ENCODE measurements at places on chromosomes 5 and 9. TPM values are rescaled to one million over a fixed set of nuclear protein-coding genes. Genes with fewer than 3 reads are reported as not detected.

Gene SETD9
- polyA plus RNA-seq = 10.9 TPM

Gene SH3TC2
- polyA plus RNA-seq = 1.3 TPM

Gene DOK3
- polyA plus RNA-seq = 6.3 TPM

Gene FAM151B
- 3.8 TPM for polyA plus RNA-seq

Gene SPATA31A3
- polyA plus RNA-seq = not detected

Gene DAB2IP
- polyA plus RNA-seq = 41.0 TPM

Gene GM2A
- 19.0 TPM for polyA plus RNA-seq

Gene WWC1
- polyA plus RNA-seq = 0.35 TPM

Gene INSL4
- not detected for polyA plus RNA-seq

Gene SIL1
- 23.9 TPM for polyA plus RNA-seq

Gene TMEFF1
- polyA plus RNA-seq = 1.5 TPM

Gene CNTLN
- polyA plus RNA-seq = 7.4 TPM

DNA sequence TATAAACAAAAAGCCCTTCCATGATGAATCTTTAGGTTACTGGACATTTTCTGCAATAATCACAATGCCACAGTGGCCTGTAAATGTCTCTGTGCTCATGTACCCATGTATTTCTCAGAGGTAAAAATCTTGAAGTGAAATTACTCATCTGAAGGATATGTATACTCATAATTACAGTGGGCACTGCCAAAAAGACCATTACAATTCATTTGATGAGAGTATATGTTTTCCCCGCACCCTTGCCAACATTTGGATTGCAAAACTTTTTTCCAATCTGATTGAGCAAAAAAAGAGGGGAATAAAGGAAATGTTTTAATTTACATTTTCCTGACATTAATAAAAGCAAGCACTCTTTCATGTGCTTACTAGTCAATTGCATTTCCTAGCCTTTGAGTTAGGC lies 110.5 kb downstream of the EPB41L4A start:
- DNase-seq = no peak

- no peak for DNase-seq
These were observed 20.3 kb downstream of the MED27 start for GRCh38 chr9:132059361-132059760.

DNA sequence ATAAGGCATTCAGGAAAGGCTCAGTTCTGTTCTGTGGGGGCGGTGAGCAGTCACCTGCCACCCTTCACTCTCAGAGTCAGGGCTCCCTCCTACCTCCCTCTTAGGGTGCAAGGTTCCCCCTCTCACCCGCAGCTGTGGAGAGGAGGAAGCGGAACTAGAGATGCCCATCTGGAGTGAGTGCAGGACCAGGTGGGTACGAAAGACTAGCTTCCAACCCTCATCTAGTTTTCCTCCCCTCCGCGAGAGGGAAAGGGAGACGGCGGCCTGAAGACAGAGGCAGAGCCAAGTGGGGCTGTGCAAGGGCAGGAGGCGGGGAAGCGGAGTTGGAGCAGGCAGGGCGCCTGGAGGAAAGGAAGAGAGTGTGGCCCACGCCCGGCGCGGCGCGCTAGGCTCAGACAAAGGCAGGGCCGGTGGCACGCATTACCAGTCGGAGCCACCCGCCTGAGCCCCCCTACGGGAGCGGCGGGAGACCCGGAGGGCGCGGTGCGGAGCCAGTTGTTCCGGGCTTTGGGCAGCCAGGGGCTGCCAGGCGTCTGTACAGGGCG lies 7.3 kb downstream of the PRR7 start:
- DNase-seq = no peak

- DNase-seq = no peak
These were observed 422.7 kb downstream of the MTRR start for GRCh38 chr5:8291641-8292040.

DNA sequence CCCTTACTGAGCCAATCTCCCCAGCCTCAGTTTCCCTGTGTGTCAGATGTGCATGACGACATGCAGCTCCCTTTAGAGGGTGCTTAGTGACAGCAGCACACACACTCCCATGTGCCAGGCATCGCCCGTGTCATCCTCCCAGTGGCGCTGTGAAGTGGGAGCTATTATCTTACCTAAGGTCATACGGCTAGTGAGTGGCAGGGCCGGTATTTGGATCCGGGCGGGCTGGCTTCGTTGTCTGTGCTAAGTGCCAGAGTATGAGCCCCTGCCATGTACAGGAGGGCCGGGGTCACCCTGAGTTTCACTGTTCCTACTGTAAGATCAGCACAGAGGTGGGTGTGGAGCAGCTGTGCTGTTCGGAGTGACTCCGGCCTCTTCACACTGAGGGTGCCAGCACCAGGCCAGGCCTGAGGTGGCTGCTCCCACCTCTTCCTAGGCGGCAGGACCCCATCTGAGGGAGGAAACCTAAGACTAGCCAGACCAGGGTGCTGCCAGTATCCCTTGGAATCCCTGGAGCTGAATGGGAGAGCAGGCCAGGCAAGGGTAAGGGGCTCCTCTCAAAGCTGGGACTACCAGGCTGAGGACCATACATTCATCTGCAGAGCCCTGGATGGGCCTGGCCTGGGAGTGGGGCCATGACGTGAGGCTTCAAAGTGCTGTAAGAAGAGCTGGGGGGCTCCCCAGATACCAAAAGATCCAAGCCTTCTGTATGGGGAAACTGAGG lies 22.5 kb downstream of the AQP7 start:
- no peak for DNase-seq

- DNase-seq = no peak
These were observed 23.4 kb downstream of the TENT4A start for GRCh38 chr5:6736524-6737042.

DNA sequence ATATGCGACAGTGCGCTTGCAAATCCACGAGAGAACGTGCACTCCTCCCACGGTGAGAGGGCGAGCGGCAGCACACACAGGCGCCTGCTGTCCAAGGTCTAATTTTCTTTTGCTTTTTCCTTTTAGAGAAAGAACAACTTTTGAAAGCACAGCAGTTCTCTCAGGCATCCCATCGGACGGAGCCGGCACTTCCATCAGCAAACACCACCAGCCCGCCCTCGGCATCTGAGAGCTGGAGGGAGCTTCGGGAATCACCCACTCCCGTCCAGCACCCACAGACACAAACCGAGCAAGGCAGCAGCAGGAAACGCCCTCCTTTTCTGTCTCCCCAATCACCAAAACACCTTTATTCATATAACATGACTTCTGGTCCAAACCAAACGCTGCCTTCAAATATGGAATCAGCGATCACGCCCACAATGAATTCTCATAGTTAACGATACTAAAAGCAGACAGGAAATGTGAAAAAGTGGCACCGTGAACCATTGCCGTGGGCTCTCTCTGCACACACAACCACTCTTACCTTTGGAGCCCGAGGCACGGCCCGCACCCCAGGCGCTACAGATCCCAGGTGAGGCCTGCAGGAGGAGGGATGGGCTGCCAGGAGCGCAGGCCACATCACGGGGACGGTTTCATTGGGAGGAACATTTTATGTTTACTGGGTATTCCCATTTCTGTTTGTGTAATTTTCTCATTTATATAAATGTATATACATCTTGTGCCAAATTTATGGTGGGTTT lies 14.2 kb downstream of the LPCAT1 start:
- no peak for DNase-seq

DNA sequence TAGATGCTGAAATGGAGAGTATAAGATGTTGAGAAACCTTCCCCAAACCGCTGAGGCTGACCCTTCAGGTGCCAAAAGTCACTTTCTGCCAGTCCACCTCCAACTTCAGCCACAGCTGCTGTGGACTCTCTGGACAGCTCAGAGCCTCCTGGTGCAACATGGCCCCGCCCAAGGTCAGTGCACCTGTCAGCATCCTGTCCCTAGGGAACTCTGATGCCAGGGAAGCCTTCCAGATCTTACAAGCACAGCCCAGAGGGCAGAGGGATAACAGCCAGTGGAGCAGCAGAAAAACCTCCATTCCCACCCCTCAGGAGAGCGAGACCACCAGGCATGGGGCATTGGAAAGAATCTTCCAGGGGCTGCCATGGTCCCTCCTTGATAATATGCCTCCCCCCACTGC lies 10.5 kb upstream of the PTGES2 start:
- no peak for DNase-seq

DNA sequence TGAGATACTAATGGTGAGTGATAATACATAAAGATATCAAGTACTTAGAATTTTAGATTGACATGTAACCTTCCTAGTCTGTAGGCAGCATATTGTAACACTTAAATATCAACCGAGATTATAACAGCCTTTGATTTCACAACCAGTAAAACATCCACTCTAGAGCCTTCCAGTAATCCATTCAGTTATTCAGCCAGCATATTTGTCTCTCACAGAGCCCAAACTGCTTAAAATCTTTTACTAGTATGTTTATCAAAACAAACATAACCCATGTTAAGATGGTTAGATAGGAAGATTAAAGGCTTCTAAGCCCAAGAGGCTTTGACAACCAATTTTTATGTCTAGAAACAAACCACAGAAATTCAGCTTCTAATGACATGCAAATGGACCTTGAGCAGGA lies 177.9 kb upstream of the FST start:
- no peak for DNase-seq

GRCh38 chr5:57383093-57383861 lies 99.3 kb downstream of the ACTBL2 start:
- no peak for DNase-seq

- no peak for DNase-seq
These were observed 42.1 kb downstream of the SEC61B start for GRCh38 chr9:99264070-99264680.

GRCh38 chr5:44245935-44246334 lies 143.3 kb downstream of the FGF10 start:
- DNase-seq = no peak

- DNase-seq = no peak
These were observed 88.7 kb downstream of the CFAP90 start for GRCh38 chr5:7762267-7762666.

DNA sequence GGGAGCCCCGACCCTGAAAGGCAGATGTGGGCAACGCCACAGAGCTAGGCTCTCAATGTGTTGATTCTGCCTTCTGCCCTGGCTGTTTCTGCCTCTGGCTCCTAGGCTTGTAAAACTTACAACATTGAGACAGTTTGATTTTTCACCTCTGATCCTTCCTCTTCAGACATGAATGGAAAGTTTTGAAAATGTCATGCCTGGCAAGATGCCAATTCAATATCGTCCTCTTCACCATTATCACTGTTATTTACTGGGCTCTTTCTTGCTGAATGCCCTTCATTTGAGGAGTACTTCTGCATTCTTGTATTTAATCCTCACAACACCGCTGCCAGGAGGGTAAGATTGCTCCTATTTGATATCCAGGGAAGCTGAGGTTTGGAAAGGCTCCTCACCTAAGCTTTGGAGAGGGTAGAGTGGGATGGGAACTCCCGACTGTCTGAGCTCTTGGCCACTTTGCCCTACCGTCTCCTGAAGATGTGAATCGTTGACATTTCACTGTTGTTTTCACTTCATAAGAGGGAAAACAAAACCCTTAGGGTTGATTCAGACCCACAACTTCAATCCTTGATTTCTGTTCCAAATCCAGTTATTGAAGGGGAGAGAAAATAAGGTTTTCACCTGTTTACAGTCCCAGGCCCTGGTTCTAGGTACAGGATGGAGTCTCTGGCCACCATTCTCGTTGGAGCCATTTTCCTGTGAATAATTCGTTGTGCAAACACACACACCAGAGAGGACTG lies 12.7 kb upstream of the FGF1 start:
- DNase-seq = no peak

GRCh38 chr5:124721229-124721735 lies 25.2 kb downstream of the ZNF608 start:
- DNase-seq = no peak

- no peak for DNase-seq
These were observed 23.4 kb downstream of the HRH2 start for GRCh38 chr5:175681045-175681967.

DNA sequence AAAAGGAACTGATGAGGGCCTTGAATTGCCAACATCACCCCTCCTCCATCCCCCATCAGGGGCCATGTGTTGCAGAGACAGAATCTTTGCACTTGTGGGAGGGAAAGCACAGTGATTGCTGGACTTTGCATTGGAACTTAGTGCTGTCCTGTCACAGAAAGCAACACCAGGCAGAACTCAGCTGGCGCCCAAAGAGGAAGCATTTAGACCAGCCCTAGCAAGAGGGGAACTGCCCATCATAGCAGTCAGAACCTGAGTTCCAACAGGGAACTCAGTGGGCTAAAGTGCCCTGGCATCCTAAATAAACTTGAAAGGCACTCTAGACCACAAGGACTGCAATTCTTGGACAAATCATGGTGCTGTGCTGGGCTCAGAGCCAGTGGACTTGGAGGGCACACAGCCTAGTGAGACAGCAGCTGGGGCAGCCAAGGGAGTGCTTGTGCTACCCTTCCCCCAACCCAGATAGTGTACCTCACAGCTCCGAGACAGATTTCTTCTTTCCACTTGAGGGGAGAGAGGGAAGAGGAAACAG lies 128.1 kb downstream of the ACTL7B start:
- DNase-seq = no peak

- DNase-seq = no peak
These were observed 369.3 kb upstream of the IRX1 start for GRCh38 chr5:3226196-3226920.

DNA sequence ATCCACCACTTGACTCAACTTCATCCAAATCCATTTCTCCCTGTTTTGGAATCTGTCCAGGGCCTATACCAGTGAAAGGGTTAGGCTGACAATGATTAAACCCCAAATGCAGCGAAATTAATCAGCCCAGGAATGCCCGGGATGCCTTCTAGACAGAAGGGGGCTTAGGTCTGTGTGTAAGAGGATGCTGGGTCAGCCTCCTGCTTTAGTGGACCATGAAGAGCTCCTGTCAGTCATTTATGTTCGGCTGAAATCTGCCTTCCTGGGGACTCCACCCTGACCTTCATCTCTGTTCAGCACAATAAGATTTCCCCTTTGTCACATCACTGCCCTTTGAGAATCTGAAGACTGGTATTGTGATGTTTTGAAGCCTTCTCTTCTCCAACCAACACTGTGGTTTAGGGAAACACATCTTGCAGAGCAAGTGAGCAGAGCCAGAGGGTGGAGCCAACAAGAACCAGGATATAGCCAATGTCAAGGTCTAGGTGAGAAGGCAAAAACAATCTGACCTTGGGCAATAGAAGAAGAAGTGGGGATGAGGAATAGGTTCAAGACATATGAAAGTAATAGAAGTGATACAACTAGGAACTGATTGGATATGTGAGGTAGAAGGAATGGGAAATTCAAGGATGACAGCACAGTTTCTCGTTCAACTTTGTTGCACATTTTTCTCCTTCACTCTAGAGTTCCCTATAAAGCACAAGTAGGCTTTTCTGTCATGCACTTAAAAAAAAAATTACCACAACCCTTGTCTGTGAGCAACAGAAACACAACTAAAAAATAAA lies 234.4 kb downstream of the ARHGAP26 start:
- no peak for DNase-seq

DNA sequence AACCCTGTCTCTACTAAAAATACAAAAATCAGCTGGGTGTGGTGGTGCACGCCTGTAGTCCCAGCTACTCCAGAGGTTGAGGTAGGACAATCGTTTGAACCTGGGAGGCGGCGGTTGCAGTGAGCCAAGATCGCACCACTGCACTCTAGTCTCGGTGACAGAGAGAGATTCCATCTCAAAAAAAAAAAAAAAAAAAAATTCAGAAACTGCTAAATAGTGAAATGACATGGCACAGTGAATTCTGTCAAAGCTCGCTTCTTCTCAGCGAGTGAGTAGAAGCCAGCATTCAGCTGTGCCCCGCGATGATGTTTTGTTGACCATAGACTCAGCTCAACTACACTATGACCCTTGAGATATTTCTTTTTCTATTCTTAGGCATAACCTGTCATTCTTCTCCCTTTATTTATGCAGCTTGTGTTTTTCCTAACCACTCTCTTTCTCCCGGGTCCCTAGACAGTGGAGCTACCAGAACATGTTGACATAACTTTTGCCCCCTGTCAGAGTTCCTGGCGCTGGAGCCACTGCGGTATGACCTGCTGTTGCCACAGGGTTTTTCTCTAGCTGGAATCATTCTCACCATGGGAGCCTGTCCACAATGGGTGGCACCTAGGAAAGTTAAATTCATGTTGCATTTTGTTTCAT lies 13.5 kb upstream of the IQGAP2 start:
- DNase-seq = no peak
